ENCODE measurements at places on chromosomes 12 and 14.
A peak's percentile ranks its signal among the peaks of the same experiment; 100 is the strongest.

GRCh38 chr14:65627315-65627714, 214.8 kb downstream of the FUT8 start:
- no peak for DNase-seq

DNA sequence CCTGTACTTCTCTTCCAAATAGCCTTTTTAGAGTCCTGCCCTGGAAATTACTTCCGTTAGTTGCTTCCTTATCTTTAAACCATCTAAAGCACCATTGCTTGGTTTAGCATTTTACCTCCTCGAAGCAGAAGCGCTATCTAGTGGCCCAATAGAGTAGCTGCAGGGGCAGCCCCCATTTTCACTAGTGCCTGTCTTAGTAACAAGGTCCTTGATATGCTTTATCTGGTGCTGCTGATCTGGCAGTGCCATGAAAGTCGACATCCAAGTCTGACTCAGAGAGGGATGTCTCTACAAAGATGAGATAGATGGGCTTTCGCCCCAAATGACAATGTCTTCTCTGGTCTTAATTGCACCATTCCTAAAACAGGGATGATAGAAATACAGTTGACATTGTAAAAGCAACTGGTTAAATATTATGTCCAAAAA, 25.0 kb upstream of the CIT start:
- DNase-seq: peak; percentile 44

- DNase-seq: no peak
These were observed 462.8 kb downstream of the GXYLT1 start for GRCh38 chr12:41681898-41682297.

DNA sequence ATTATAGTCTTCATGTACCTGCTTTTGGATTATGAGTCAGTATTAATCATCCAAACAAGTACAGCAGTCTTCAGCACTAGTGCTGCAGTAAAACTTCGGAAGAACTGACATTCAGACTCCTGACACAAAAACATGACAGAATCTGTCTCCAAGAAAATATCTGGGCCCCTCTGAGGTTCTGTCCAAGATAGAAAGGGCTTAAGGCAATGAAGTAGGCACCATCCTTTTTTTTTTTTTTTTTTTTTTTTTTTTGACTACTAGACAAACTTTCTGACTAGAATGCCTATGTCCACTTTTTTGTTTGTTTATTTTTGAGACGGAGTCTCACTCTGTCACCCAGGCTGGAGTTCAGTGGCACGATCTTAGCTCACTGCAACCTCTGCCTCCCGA, 112.5 kb downstream of the MED13L start:
- peak; percentile 68 for DNase-seq

DNA sequence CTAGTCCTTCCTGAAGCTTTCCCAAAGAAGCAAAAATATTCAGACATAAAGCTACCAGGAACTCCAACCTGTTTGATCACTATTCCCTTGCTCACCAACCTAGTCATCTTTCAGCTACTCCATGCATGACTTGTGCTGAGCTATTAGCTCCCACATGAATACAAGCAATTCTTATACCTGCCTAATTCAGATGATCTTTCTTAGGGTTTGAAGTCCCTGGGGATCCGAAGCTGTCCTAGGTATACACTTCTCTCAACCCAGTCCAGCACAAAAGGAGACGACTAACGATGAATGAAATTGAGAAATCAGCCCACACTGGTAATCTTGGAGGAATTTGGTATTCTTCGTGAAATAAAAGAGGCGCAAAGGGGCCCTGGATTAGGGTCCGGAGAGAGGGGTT, 631 bp upstream of the PTGR2 start:
- no peak for DNase-seq

All from astrocyte (in vitro differentiated cells and primary cell).